Activated T-helper 2 cell treated with anti-CD3 and anti-CD28 coated beads, Interferon-gamma antibody, Interleukin-2, Interleukin-4, amounts not matched to agents 10 μg/mL and 5 μg/mL and 100 μg/mL, durations not matched to agents 14 hours and 24 hours and 36 hours (primary cell): ENCODE measurements at places on chromosomes 5 and 9. TPM values are rescaled to one million over a fixed set of nuclear protein-coding genes. Genes with fewer than 3 reads are reported as not detected.

DNA sequence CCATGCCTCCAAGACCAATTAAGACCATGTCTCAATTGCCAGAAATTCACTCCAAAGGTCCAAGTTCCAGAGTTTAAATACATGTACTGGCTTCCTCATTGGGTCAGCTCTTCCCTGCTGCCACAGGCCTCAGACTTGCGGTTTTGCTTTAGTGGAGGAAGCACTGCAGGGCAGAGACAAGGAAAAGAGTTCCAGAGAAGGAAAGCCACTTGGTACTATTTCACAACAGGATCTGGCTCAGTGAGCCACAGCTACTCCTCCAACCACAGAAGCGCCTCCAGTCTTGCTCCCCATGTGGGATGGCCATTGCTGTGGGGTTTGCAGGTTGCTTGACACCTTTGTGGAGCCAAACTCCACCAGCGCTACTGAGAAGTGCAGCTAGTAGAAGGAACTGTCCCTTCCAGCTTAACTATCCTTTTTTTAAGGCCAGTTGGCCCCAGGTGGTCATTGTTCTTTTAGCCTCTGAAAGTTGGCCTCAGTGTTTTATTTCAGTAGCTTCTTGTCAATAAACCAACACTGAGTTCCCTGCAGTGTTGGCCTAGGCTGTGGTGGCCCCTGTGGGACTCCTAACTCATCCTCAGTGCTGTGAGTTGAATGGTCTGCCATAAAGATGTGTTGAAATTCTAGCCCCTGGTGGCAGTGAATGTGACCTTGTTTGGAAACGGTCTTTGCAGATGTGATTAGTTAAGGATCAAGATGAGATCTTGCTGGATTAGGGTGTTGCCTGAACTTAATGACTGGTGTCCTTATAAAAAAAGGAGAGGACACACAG is 93.7 kb upstream of the DAP start:
- no peak for DNase-seq

GRCh38 chr5:8912106-8912505 is 633.8 kb downstream of the SEMA5A start:
- no peak for DNase-seq

- DNase-seq = no peak
Observed at GRCh38 chr9:78319197-78320029, 22.5 kb downstream of the PSAT1 start.

DNA sequence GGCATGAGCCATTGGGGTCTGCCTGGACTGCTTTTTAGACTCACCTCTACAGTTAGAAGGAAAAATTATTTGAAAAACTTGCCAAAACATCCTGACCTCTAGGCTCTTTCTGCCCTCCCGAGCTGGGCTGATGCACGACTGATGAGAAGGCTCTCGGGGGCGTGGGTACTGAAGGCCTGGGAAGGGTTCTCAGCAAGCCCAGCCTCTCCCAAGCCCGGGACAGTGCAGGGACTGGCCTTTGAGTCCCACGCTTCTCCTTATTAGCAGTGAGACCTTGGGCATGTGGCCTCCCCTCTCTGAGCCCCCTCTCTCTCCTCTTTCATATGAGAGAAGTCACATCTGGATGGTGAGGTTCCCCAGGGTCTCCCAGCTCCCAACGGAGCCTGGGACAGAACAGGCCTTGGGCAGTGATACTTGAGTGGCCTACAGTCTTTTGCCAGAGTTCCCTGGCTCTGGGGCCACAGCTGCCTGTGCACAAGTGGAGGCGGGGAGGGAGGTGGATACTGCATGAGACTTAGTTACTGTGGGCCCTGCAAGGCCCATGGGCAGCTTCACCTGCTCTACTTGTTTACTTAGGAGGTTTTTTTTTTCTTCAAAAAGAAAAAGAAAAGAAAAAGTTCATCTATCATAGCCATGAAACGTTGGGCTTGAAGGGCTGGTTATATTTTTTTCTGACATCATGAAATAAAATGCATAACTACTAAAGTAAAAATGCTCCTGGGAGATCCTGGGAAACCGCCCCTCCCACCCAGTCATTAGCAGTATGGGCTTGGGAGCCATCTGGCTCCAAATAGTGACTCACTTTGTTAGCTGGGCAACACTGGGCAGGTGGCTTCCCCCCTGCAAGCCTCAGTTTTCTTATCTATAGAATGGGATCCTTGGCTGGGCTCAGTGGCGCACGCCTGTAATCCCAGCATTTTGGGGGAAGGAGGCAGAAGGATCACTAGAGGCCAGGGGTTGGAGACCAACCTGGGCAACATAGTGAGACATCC is 139.4 kb downstream of the GAPVD1 start:
- DNase-seq = no peak

DNA sequence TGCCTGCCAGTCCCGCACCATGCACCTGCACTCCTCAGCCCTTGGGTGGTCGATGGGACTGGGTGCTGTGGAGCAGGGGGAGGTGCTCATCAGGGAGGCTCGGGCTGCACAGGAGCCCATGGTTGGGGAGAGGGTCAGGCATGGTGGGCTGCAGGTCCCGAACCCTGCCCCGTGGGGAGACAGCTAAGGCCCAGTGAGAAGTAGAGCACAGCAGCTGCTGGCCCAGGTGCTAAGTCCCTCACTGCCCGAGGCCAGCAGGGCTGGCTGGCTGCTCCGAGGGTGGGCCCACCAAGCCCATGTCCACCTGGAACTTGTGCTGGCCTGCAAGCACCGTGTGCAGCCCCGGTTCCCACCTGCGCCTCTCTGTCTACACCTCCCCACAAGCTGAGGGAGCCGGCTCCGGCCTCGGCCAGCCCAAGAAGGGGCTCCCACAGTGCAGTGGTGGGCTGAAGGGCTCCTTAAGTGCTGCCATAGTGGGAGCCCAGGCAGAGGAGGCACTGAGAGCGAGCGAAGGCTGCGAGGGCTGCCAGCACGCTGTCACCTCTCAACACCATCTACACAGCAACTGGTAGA is 88.5 kb upstream of the ELAVL2 start:
- DNase-seq = no peak

The CCDC192 gene
- not detected in 2 replicates for total RNA-seq

- no peak for DNase-seq
Observed at GRCh38 chr9:17726298-17726697, 147.4 kb downstream of the SH3GL2 start.

- DNase-seq = no peak
Observed at GRCh38 chr5:179829732-179830435, 9.2 kb downstream of the SQSTM1 start.

GRCh38 chr5:74889523-74890105 is 23.4 kb upstream of the FAM169A start:
- DNase-seq = no peak

- no peak for DNase-seq
Observed at GRCh38 chr9:89802781-89803355, 198.1 kb downstream of the GADD45G start.

The RAI14 gene
- total RNA-seq = 4.0 and 4.2 TPM in 2 replicates

- no peak for DNase-seq
Observed at GRCh38 chr9:36041506-36041905, 4.8 kb downstream of the RECK start.

DNA sequence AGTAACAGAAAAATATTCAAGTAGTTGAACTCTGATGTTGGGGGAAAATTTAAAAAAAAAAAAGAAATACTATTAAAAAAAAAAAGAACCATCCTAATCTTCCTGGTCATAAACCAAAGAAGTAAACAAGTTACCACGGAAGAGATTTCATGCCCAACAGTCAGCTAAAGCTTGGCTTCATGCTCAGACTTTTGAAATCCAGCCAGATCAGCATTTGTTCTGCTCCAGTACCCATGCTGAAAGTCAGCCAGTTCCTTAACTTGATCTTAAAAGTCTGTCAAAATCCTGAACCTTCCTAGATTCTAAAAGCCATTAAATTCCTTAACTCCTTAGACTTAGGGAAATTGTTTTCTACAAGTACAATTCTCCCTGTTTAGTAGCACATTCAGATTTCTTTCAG is 908.7 kb upstream of the CDH9 start:
- no peak for DNase-seq

- peak; percentile 62 for DNase-seq
Observed at GRCh38 chr9:89408628-89409101, 89.2 kb downstream of the SEMA4D start.

DNA sequence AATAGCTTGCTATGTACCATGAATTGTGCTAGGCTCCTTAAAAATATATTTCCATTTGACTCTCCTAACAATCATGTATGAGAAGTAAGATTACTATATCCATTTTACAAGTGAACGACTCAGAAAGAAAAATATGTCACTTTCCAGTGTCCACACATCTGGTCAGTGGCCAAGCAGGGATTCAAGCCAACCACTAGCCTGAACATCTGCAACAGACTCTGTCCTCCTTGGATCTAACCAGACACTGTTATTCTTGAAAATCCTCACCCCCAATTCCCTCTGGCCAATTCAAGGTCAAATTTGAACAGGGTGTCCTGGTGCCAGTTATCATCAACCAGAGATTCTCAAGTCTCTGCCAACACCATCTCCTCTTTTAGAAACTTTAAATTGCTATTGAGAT is 344.1 kb upstream of the WWC1 start:
- DNase-seq = no peak

The EPB41L4A gene
- total RNA-seq = 0.34 and 0.68 TPM in 2 replicates

DNA sequence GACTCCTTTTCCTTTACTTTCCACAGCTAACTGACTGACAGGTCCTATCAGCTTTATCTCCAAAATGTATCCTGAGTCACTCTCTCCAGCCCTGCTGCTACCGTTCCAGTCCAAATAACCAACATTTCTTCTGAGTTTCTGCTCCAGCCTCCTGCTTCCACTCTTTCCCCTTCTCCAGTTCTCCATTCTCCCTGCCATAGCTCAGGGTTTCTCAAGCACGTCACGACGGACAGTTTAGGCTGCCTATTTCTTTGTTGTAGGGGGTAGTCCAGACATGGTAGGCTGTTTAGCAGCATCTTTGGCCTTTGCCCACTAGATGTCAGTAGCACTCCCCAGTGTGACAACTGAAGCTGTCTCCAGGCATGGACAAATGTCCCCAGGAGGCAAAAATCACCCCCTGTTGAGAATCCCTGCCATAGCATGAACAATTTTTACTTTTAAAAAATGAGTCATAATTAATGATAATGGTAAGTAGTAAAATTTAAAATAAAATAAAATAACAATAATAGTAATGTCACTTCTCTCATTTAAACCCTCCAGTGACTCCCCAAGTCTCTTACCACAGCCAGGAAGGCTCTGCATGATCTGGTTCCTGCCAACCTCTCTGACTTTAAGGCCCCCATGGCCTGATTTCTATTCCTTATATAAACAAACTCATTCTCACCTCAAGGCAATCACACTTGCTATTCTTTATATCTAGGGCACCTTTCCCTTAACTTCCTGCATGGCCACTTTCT is 105.4 kb upstream of the FER start:
- peak; percentile 16 for DNase-seq

GRCh38 chr9:134764473-134765269 is 115.9 kb upstream of the FCN2 start:
- DNase-seq = no peak

GRCh38 chr5:115109356-115109755 is 60.4 kb downstream of the TRIM36 start:
- DNase-seq = no peak

DNA sequence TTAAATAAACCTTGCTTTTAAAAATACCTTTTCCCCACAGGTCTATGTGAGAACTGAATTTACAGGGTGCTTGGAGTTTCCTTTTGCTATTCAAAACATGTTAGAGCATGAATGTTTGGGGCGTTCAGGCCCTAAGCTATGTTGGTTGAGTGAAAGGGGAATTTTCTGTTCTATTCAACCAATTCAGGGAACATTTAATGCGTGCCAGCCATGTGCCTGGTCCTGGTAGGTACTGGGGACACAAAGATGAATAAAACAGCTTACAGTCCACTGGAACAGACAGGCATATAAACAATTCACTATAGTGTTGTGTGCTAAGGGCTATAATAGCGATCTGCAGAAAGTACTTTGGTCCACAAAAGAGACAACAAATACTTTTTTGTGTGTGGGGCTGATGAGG is 108.5 kb downstream of the ZSWIM6 start:
- DNase-seq = no peak

- no peak for DNase-seq
Observed at GRCh38 chr5:179494774-179495526, 55.4 kb upstream of the RUFY1 start.

DNA sequence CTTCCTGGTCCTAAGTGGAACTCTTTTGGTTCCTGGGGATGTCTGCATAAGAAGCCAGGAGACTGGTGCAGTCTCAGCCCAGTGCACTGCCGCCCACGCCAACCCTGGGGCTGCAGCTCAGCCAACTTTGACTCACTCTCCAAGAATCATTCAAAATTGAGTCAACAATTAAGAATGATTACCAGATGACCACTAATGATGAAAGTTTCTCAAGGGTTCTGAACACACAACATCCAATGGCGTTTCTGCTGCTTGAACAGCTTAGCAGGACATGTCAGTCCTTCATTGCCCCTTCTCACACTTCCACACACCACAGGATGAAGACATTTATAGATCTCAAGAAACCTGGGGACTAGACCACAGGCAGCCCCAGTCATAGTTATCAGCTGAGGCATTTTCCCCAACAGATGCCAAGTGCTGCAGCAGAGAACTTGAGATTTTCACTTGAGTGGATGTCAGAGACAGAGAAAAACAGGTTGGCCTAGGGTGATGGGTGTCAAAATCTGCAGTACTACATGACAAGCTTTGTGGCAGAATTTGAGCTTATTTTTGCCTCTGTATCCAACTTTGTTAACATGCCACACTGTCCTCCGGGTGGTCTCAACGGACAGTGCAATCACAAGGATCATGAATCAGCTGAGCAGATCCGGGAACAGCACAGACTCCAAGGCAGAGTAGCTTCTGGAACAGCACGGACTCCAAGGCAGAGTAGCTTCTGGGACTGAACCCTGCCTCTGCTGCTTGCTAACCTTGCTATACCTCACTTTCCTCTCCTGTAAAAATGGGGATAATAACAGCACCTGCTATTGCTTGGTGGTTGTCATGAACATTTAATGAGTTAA is 356.1 kb downstream of the SPOCK1 start:
- no peak for DNase-seq

- DNase-seq = peak; percentile 43
Observed at GRCh38 chr9:68560071-68560844, 19.6 kb upstream of the TMEM252 start.

GRCh38 chr5:68071282-68071632 is 144.3 kb upstream of the PIK3R1 start:
- no peak for DNase-seq

GRCh38 chr9:121053544-121053943 is 3.5 kb upstream of the C5 start:
- DNase-seq = no peak

DNA sequence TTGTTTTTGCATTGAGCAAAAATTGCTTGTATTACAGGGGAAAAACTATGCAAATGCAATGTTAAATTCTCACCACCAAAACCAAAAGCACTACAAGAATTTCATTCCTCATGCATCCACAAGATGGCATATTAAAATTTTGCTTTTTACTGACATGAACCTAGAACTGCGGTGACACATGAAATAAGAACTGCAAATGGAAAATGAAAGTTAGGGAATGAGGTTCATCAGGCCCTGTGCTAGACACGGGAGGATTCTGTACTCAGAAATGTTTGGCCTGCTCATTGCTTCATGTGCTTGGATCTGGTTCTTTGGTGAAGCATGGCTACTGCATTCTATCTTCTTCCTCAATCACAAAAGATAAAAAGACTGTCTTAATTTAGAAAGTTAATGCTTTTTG is 9.1 kb upstream of the RFK start:
- peak; percentile 15 for DNase-seq
